Effector CD8-positive, alpha-beta T cell (primary cell): ENCODE measurements at places on chromosomes 4 and X.

DNA sequence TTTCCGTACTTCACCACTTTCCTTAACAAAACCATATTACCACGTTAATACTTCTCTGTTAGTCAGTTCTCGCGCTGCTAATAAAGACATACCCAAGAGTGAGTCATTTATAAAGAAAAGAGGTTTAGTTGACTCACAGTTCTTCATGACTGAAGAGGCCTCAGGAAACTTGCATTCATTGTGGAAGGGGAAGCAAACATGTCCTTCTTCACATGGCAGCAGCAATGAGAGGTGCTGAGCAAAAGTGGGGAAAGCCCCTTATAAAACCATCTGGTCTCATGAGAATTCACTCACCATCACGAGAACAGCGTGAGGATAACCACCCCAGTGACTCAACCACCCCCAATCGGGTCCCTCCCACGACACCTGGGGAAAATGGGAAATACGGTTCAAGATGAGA, 289.8 kb upstream of the CLNK start:
- DNase-seq, result no peak

GRCh38 chr4:21452931-21453330, 495.6 kb downstream of the KCNIP4 start:
- DNase-seq, result no peak

- DNase-seq, result no peak
Measured at GRCh38 chr4:102825261-102826091, 1.9 kb downstream of the UBE2D3 start.

- no peak for DNase-seq
Measured at GRCh38 chr4:144300616-144301015, 160.1 kb upstream of the GYPA start.

DNA sequence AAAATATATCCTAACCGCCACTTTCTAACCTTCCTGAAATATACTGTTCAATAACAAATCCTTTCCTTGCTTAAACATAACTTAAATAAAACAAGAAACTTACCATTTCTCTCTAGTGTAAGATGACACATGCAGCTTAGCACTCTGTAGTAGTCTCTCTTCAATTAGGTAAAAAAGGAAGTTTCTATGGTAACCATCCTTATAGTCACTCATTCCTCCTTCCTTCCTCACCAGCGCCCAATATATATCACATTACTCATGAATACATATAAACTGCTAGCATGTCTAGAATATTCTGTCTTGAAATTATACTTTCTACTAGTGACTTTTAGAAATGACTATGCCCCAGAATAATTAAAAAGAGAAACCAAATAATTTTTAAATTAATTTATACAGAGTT, 112.2 kb downstream of the SNCA start:
- DNase-seq, result no peak

- no peak for DNase-seq
Measured at GRCh38 chr4:110867251-110867960, 244.5 kb upstream of the PITX2 start.

- no peak for DNase-seq
Measured at GRCh38 chrX:20803971-20804370, 537.3 kb upstream of the RPS6KA3 start.

DNA sequence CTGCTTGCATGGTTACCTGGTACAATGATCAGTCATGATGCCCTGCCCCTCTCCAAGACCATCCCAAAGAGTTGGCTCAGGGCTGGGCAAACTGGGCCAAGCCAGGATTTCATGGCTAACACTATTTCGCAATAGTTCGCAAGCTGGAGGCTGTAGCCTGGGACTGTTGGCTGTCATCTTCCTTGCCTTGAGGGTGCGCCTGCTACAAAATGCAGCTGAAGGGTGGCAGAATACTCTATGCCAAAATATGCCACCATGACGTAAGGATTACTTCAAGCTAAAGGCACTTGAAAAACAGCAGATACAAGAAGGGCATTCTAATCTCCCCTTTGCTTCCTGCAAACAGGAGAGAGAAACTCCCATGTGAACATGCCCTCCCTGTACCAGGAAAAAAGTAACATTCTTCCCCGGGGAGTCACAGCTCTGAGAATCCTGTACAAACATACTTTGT, 21.0 kb downstream of the SAT1 start:
- no peak for DNase-seq

GRCh38 chr4:10478621-10479020, 21.4 kb upstream of the ZNF518B start:
- DNase-seq, result no peak

DNA sequence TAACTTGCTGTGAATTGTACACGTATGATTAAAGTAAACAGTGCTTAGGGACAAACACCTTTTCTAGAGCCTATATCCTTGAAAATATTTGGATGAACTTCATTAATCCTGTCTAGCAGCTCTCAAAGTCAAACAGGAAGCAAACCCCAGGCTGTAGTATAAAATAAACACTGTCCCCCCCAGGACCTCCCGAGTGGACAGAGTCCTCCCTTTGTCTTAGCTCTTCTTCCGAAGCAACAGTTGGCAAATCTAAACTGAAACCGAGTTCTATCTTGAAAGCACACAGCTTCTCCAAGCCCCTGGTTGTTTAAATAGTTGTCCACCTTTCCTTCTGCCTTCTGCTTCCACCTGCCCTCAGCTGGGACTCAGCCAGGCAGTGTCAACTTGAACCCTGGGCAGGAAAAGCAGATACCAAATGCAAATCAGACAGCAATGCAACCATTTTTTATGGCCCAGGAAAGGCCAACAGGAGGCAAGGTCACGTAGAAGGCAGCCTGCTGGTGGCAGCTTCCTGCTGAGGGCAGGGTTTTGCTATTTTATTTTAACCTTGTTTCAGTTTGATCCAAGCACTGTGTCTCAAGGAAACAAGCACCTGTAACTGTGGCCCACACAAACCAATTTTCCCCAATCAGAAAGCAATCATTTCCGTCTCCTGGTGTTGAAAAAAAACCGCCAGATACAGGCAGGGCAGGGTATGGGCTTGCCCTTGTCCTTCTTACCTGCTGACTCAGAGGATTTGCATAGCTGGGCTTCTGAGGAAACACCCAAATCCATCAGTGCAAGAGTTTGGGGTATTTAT, 110.3 kb upstream of the KIT start:
- DNase-seq, result no peak

GRCh38 chrX:53813670-53814440, 127.3 kb upstream of the HUWE1 start:
- DNase-seq, result no peak

- no peak for DNase-seq
Measured at GRCh38 chrX:110584083-110584482, 211.5 kb downstream of the CHRDL1 start.

GRCh38 chr4:77629885-77630284, 24.3 kb downstream of the CXCL13 start:
- no peak for DNase-seq

DNA sequence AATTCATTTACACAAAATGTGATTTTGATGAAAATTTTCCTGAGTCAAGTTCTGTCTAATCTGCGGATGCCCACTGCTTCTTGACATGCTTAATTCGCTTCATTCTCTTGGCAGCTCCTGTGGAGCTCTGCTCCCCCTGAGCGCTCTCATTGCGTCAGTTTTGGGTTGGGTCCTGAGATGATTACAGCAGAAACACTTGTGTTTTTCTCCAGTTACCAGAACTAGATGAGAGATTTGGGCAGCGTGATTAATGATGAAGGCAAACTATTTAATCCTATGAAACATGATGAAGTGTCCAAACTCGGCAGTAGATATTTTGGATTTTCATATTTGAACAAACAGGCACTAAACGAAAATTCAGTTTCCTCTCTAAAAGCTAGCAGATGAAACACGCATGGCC, 4.2 kb upstream of the CXCL1 start:
- no peak for DNase-seq

GRCh38 chr4:46386570-46386969, 3.4 kb downstream of the GABRA2 start:
- DNase-seq, result no peak

- DNase-seq, result no peak
Measured at GRCh38 chr4:37338972-37339371, 94.4 kb downstream of the NWD2 start.

DNA sequence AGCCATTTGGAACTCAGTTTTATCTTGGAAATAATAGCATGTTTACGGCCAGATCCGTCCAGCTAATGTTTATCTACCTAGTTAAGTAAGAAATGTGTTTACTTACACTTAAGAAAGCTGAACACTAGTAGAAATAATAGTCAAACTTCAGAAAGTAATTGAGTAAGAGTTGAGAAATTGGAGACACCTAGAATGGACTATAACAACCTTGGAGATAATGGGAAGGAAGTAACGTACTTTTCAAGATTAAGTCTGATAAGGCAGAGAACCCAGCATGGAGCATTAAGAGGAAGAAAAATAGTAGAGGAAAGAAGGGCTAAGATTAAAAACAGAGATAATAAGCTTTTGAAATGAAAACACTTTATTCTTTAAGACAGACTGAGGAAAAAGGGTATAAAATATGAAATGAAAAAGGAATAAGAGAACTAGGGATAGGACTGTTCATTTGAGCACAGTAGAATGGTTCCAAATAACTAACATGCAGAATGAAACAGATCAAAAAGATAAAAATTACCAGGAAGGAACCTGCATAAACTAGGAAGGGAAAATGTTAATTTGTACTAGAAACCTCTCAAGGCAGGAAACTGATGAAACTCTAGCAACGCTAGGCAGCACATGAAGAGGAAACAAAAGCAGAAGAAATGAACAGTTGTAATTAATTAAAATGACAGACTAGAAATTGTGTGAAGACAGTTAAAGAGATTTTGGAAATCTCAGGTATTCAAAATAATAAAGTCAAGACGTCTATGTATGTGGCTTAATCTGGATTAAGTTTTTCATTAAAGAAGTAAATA, 71.7 kb downstream of the FBXW7 start:
- DNase-seq, result no peak

GRCh38 chrX:19893727-19894126, 6.3 kb upstream of the SH3KBP1 start:
- DNase-seq, result no peak

DNA sequence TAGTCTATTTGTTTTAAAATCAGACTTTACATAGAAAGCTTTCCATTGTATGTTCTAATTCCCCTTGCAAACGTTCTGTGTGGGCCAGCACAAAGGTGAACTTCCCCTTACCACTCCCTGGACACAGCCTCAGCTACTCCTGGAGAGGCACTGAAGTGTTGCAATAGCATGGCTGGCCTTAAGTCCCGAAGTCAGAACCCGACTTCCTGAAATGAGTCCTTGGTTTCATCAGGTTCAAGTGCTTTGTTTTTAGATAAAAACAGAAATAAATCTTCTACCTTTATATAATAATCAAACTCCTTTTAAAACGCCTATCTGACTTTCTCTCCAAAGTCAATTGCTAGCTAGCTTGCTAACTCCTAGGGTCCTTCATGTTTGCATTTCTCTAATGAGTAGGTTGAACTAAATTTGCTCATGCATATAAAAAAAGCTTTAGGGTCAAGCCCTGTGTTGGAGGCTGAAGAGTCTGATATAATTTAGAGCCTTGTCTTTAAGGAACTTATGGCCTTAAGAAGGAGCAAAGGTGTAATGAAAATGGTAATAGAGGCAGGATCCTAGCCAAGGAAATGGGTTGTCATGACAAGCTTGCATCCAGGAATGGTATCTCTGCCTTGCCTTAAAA, 9.0 kb downstream of the BMP3 start:
- DNase-seq, result no peak

- no peak for DNase-seq
Measured at GRCh38 chr4:1021386-1022050, 10.1 kb downstream of the FGFRL1 start.

DNA sequence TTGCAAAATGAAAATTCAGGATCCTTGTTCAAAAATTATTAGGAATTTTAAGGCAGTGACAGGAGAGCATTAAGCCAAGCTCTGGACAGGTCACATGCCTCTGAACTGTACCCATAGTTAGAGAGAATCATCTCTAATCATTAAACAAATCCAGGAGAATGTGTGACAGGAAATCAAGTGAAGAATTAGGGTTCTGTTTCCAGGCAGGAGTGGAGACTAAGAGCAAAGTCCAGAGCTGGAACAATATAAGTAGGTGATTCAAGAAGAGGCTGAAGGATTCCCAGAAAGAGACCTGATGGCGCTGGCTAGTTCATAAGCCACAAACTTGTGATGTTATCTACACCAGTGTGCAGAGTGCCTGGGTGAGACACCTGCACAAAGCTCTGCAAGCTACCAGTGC, 104.6 kb upstream of the PRKG2 start:
- no peak for DNase-seq

DNA sequence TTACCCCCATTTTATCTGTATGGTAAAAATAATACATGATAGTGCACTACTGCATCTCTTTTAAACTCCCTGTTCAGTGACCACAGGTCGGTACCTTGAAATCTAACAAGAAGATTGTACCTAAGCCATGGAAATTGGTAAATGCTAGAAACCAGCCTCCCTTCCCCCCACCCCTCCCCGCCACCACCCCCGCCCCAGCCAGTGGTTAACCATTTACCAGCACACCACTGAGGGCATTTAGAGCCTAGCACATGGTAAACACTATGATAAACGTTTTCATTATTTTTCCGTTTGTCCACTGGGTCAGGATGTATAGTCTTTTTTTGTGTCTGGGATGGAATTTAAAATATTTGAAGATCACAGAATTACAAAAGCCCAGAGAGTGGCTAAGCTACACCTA, 703 bp upstream of the FTSJ1 start:
- DNase-seq, result no peak

DNA sequence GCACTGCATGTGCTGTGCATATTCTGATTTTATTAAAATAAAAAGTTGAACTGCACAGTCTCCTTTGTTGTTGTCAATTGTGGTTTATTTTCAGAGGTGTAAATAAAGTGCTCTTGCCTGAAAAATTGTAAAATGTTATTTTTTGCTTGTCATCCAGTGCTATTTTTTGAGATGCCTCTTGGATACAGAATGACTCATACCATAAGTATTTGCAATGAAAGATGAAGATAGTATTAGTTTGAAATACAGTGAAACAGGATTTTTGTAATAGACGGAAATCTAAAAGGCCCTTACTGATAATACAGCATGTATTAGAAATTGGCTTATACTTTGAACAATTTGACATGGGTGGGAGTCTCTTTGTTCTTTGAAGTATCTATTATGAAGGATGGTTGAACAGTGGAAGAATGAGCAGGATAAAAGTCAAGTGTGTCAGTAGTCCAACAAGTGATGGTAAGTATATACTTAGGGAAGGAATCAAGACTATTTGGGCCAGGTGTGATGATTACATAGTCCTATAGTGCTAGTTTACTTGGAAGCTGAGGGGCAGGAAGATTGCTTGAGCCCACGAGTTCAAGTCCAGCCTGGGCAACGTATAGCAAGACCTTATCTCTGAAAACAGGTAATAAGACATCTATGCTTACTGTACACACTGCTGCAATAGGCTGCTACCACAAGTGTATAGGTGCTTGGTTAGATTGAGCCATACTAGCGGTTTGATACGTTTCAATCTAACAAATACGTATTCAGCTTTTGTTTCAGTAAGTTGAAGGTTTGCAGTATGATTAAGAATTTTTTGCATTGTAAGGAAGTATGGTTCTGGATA, 16.4 kb downstream of the DDX3X start:
- DNase-seq, result no peak

DNA sequence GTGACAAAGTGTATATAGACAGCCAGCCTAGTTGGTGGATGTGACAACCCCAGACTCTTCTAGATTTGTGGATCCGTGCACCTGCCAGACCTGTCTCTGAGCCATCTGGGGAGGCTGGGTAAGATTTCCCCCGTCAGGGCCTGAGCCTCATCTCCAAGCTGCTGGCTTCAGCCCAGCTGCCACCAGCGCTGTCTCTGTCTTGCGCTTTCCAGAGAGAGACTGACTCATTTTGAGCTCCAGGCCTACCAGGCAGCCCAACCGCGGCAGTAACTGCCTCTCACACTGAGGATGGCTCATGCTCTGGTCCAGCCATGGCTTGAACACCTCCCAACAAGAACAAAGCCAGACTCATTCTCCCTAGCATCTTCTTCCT, 26.4 kb downstream of the NOP14 start:
- no peak for DNase-seq

GRCh38 chr4:144648042-144648441, 2.1 kb downstream of the HHIP start:
- DNase-seq, result no peak
